ENCODE measurements at places on chromosomes 4 and X.

DNA sequence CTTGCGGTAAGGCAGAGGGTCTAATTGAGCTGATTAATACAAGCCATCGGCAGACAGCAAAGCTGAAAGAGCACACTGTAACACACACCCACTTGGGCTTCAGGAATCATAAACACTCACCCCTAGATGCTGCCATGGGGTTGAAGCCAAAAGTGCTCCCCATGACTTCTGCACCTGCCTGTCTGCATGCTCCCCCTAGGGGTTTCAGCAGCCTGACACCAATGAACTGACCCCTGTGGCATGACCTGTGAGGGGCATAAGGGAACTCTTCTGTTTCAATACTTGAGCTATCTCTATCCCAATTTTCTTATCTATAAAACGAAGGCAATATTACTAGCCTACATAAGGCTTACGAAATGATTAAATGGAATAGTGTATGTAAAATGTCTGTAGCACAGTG is 23.0 kb upstream of the IL13RA2 start:
- DNase-seq, result no peak

- DNase-seq, result no peak
Observed at GRCh38 chr4:3667258-3667657, 98.9 kb upstream of the ADRA2C start.

DNA sequence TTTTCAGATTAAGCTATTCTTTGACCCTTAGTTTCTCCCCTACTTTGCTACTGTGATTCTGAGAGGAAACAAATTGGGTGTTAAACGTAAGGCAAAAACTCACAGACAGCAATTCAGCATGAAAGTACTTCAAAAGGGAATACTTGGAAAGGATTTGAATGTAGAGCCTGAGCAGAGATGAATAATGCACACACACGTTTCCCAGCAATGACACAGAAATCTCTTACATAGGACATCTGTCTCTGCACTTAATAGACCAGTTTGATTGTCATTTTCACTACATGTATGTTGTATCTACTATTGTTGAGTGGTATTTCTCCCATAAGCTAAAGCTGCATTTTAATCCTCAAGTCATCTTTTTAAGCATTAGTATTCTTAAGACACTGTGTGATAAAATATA is 166.1 kb upstream of the TEX13C start:
- DNase-seq, result no peak

- no peak for DNase-seq
Observed at GRCh38 chr4:115548123-115548522, 434.7 kb upstream of the NDST4 start.

- no peak for DNase-seq
Observed at GRCh38 chrX:70479922-70480659, 35.5 kb downstream of the DLG3 start.

DNA sequence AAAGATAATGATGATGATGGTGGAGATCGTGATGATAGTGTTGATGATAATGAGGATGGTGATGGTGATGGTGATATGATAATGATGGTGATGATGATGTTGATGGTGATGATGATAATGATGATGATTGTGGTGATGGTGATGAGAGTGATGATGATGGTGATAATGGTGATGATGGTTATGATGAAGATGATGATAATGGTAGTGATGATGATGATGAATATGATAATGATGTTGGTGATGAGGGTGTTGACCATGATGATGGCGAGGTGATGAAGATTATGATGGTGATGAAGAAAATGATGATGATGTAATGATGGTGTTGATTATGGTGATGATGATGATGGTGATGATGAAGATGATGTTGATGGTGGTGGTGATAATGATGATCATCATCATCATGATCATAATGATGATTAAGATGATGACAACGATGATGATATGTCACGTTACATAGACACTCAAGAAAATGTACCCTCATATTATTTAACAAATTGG is 1106.4 kb downstream of the NLGN4X start:
- no peak for DNase-seq

DNA sequence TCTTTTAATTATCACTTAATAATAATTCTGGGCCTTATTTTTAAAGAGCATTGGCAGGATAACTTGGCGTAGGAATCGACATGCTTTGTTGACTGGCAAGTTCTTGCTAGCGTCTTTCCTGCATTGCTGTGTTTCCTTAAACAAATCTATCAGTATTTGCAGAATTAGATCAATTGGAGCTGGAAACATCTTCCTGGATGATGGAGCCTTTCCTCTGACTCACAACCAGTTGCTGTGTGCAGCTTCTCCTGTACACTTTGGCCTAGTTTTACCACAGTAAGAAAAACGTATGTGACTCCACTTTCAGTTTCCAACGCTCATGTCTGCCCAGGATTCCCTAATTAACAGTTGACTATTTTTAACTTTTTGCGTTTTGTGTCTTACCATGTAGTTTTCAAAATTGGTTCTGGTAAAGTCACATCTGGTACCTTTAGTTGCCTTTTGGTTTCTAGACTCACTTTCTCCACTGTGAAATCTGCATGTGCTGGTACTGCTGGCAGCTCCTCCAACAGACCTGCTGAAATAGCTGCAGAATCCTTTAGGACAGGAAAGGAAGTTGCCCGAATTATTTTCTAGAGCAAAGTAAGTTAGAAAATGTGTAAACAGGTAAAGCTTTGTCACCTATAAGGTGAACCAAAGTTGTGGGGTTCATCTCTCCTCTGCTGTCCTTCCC is 553.2 kb upstream of the FAT1 start:
- DNase-seq, result no peak

GRCh38 chr4:7239101-7239820 is 46.9 kb downstream of the SORCS2 start:
- no peak for DNase-seq

- DNase-seq, result no peak
Observed at GRCh38 chrX:133574716-133575115, 159.4 kb upstream of the GPC4 start.

DNA sequence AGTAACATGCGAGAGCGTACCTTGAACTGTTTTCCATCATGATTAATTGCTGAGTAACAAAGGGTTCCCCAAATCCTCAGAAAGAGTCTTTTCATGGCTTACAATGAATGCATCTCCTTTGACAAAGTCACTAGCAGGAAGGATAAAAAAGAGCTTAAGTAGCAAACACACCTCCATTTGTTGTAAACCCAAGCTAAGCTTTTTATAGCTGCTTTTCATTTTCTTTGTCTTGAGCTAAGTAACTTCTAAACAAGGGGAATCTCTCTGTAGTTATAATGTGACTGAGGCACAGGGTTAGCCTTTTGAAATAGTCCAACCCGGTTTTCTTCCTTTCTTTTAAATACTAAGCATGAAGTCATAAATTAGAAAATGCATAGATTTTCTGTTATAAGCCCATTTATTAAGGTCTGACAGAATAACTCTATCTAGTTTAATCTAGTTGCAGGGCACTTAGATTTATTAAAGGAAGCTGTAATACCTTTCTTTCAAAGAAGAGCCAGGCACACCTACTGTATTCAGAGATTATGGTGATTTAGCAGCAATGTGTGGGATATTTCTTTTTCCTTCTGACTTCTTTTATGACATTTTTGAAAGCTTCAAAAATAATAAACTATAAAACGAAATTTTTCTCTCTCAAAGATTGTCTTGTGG is 226.9 kb upstream of the SMIM31 start:
- DNase-seq, result no peak

GRCh38 chr4:175413561-175413960 is 398.5 kb downstream of the GPM6A start:
- no peak for DNase-seq

DNA sequence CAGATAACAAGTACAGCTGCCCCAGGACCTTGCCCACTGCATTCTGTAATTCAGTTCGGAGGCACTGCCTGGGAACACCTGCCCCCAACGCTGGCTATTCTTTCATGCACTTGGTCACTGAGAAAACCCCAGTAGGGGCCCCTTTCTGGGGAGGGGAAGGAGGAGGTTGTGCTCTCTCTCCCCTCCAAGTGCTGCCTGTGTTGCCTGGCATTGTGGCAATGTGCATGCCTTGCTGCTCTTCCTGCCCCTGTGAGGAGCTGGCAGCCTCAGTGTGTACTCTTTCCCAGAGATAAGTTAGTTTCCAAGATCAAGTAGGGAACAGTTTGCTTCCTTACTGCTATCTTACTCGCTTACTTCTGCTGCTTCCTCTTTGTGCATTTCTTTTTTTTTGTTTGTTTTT is 90.8 kb downstream of the AASDH start:
- no peak for DNase-seq

DNA sequence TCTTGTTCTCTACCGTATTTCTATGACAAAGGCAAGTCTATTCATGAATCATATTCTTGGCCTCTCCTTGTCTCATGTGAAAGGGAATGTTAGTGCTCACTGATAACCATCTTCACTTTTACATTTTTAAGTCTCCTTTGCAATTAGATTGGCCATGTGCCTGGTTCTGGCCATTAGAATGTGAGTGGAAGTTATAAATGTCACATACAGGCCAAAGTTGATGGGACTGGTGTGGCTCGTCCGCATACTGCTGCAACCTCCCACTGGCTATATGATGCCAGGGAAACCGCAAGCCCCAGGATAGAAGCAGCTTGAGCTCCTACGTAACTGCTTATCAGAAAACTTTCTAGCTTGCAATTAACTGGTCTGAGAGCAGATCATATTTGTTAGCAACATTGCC is 86.1 kb downstream of the MAGEC1 start:
- DNase-seq, result no peak

- DNase-seq, result no peak
Observed at GRCh38 chrX:98141466-98141865, 1257.8 kb downstream of the RPA4 start.

DNA sequence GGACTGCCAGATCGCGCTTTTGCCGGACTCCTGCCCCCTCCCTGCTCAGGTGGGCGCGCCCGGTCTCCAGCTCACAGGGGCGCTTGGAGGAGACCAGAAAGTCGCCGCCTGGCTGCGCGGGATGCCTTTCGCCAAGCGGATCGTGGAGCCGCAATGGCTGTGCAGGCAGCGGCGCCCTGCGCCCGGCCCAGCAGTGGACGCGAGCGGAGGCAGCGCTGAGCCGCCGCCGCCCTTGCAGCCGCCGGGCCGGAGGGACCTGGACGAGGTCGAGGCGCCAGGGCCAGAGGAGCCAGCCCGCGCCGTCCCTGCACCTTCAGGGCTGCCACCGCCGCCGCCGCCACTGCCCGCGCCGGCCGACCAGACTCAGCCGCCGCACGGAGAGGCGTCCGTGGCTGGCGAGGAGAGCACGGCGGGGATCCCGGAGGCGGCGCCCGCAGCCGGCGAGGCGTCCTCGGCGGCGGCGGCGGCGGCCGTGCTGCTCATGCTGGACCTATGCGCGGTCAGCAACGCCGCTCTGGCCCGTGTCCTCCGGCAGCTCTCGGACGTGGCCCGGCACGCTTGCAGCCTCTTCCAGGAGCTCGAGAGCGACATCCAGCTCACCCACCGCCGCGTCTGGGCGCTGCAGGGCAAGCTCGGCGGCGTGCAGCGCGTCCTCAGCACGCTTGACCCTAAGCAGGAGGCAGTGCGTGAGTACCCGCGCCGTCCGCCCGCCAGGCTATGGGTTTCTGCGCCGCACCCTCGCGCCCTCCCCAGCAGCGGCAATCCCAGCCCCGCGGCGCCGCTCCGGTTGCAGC is 834 bp downstream of the NHS start:
- DNase-seq, result no peak

GRCh38 chr4:112704991-112705845 is 68.3 kb downstream of the LARP7 start:
- DNase-seq, result peak; percentile 14

DNA sequence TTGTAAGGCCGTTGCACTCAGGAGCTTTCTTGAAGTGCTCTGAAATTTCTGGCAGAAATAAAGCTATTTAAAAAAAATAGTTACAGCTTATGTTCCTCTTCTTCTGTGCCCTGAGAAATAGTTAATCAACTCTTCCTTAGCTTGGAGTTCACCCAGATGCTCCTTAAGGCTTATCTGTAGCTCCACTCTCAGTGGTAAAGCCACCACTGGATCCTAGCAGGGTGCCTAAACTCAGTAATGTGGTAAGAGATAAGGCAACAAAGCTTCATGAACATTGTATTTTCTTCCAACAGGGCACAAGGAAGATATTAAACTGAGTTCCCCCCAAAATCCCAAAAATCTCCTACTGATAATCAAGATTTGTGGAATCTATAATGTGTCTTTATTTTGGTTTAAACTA is 299.5 kb downstream of the MAPK10 start:
- DNase-seq, result no peak

GRCh38 chrX:150213481-150214030 is 149.6 kb upstream of the MAMLD1 start:
- no peak for DNase-seq
